MV-4-11 (cell line): ENCODE measurements at places on chromosomes 5 and 9.
A peak's percentile ranks its signal among the peaks of the same experiment; 100 is the strongest.

DNA sequence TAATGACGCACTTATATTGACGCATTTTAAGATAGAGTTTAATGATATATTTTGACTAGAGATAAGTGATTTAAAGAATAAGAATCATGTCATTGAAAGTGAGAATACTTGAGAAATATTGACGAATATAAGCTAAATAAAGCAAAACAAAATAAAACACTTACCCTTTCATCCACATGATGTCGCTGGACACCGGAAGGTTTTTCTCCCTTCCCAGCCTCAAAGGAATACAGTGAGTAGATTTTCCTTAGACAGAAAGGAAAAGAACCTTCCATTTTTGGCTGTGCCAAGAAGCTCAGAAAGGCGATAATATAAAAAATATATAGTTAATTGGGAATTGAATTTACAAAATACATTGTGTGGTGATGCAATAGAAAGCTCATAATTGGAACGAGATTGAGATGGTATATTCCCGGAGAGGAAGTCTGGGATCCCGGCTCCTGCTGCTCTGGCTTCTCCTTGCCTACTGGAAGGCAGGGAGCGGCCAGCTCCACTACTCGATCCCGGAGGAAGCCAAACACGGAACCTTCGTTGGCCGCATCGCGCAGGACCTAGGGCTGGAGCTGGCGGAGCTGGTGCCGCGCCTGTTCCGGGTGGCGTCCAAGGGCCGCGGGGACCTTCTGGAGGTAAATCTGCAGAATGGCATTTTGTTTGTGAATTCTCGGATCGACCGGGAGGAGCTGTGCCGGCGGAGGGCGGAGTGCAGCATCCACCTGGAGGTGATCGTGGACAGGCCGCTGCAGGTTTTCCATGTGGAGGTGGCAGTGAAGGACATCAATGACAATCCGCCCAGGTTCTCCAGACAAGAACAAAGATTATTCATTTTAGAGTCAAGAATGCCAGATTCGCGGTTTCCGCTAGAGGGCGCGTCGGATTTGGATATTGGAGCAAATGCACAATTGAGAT lies at the start of gene PCDHA5:
Gene PCDHA5 (plus strand): TSS at position 239 of the 906 bp plus-strand sequence.
- no peak for DNase-seq

GRCh38 chr9:137241490-137242268 lies 592 bp downstream of the TUBB4B start:
- peak; percentile 38 for DNase-seq

GRCh38 chr5:88820581-88820980 lies 62.4 kb downstream of the MEF2C start:
- DNase-seq: no peak

GRCh38 chr9:36192196-36192595 lies 1.5 kb downstream of the CLTA start:
- no peak for DNase-seq

DNA sequence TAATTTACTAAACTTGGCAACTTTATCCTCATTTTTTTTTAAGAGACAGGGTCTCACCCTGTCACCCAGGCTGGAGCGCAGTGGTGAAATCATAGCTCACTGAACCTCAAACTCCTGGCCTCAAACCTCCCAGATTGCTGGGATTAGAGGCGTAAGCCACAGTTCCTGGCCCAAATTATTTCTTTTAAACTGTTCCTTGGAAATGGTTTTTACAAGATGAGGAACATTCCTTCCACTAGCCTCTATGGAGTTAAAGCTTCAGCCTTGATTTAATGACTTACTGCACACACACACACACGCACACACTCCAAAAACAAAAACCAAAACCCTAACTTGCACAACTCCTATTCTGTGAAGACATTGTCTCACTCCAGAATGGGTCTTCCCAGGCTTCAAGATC lies 77.2 kb upstream of the TARS1 start:
- peak; percentile 48 for DNase-seq

DNA sequence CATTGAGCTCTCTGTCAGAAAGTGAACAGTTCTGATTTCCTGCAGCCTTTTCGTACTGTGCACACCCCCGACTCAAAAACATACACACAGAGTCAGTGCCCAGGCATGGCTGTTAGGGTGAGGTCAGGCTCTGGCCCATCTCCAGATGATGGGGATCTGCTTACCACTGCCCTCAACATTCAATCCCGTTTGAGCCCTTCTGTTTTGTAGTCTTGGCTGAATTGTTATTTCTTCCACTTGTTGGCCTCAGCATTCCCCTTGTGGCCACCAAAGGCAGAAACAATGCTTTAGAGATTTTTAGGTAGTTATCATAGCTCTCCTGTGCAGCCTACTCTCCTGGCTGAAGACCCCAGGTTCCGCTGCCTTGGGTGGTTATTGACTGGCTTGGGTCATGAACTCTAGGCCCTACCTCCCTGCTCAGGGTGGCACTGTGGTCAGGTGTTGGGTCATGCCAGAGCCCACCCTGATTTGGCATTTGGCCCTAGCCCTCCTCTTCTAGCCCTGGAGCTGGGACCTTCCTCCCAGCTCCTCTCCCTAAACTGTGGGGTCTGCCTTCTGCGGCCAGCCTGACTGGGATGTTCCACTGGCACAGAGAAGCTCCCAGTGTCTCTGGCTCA lies 7.8 kb upstream of the MYOZ3 start:
- DNase-seq: no peak

DNA sequence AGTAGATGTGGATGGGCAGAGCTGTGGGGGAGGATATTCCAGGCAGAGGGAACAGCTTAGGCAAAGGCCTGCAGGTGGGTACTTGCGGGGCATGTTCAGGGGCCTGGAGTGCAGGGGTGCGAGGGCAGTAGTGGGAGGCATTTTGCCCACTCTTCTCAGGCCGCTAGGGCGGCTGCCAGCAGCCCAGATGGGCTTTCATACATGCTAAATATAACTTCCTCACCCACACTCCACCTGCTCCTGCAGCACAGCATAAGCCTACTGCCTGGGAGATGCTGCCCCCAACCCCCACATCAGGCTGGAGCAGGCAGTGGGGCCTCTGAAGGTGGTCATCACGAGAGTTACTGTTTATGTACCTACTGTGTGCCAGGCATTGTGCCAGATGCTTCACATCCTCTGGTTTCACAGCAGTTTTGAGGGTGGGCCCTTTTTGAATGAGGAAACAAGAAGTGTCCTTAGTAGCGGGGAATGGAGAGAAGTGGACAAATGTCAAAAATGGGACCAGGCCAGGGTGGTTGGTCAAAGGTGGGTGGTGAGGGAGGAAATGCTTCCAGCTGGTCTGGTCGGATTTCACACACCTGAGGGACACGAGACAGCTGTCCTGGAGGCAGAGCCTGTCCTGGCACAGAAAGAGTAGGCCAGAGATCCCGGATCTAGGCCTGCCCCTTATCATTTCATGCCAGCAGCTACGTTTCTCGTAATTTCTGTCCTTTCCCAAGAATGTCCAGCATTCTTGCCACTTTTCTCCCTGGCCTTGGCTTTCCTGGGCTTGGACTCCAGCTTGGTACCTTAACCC lies 12.1 kb downstream of the RGS14 start:
- DNase-seq: no peak

DNA sequence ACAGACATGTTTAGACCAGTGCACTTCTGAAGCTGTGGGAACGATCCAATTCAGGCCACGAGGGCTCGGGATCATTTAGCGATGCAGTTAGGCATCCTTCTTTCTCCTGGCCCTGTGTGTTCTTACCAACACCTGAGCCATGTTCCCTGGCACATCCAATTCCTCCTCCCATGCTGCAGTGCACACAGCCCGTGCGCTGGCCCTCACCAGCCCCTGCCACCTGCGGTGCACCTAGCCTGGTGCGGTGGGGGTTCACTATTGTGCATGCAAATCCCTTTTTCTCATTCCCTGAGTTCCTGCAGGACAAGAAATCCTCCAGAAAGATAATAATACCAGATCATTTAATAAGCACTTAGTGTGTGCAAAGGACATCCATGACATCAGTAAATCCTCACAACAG lies 53.5 kb downstream of the NEURL1B start:
- no peak for DNase-seq

GRCh38 chr9:108860764-108861163 lies 1.3 kb upstream of the ACTL7A start:
- peak; percentile 50 for DNase-seq

GRCh38 chr9:111917201-111917600 lies 20.6 kb downstream of the UGCG start:
- no peak for DNase-seq

DNA sequence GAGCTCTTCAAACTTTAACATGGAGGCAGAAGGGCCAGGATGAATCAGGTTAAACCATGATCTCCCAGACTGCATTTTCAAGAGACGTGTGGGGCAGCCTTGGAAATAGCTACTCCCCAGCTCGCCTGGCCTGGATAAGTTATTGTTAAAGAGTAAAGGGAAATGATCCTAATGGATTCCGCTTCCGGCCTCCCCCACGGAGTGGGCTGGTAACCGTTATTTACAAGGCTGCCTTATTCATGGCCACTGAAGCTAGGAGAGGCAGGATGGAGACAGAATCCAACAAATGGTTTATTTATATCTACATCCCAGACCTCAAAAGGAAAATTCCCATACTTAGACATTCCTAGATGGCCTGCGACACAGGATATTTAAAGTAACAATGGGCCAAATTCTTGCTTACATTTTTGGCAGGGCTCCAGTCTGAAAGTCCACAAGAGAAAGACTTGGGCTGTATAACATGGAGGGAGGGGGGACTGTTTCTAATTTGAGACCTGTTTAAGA lies 27.9 kb downstream of the SPRY4 start:
- DNase-seq: no peak

GRCh38 chr9:121620777-121621449 lies 30.5 kb upstream of the DAB2IP start:
- peak; percentile 33 for DNase-seq
